ENCODE measurements at places on chromosomes 7 and 10. TPM values are rescaled to one million over a fixed set of nuclear protein-coding genes. Genes with fewer than 3 reads are reported as not detected.

WNT8B gene
- total RNA-seq, result not detected

FGFR2 gene
- not detected for total RNA-seq

DNA sequence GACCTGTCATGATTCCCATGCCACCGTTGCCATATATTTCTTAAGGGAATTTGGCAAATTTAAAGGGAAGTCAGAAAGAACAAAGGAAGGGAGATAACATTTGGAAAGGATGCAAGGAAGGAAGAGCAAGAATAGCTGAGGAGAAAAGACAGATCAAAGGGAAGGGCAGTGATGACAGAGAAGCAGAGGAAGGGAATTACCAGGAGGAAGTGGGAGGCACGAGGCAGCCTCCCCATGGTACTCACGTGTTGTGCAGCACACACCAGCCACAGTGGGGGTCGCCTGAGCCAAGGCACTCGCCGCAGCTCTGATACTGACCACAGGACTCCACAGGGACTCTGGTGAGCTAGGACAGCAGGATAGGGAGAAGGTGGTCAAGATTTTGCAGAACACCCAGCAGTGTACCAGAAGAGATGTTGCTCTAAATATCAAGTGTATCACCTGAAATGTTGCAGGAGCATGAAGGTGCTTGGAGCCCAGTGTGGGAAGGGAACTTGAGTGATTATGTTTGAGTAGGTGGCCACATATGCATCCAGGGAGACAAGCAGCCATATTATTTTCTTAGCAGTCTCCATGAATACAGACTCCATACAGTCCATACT is 335.3 kb downstream of the PLXNA4 start:
- H3K4me3 ChIP-seq, result no peak overlapping the region
- H3K27me3 ChIP-seq, result peaks cover 87% of the 10 kb centered on the region
- no peaks in the 10 kb centered on the region for H3K36me3 ChIP-seq

- peaks cover 4% of the 10 kb centered on the region for H3K4me1 ChIP-seq
- H3K27me3 ChIP-seq, result no peaks in the 10 kb centered on the region
- DNase-seq, result no peak
- H3K4me3 ChIP-seq, result no peak overlapping the region
These were observed 11.4 kb upstream of the FAS start for GRCh38 chr10:88979153-88979562.

DNA sequence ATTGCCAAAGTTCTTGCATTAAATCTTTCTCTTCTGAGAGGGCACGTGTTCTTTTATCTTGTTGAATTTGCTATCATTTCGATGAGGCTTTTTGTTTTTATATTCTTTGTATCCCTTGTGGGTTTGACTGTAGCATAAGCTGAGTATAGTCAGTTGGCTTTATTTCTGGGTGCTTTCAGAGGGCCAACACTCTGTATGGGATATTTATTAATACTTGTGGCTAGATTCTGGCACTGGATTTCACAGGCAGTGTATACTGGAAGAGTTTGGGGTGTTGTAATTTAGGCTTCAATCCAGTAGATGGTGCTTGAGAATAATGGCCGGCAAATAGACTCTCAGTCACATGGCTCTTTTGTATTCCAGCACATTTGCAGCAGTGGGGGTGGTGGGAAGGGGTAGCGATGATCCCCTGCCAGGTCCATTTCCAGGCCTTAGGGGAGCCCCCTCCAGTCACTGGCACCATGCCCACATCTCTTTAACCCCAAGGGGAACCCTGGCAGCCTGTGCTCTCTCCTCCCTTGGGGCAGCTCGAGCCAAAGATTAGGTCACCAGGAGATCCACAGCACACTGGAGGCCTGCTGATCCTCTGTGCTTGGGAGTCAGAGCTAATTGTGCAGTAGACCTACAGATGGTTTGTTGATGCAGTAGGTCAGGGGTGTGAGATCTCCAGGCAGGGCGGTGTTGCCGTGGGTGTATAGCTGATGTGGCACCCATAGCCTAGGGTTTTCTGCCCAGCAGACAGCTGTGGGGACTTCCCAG is 81.8 kb downstream of the PTPN20 start:
- no peaks in the 10 kb centered on the region for H3K4me1 ChIP-seq
- H3K27ac ChIP-seq, result no peak overlapping the region
- no peaks in the 10 kb centered on the region for H3K36me3 ChIP-seq
- DNase-seq, result no peak
- H3K27me3 ChIP-seq, result no peaks in the 10 kb centered on the region
